Activated CD4-positive, alpha-beta T cell treated with anti-CD3 and anti-CD28 coated beads, Interleukin-2, amount 50 U/mL, for 48 hours (primary cell): ENCODE measurements at places on chromosomes 3 and 15.

GRCh38 chr3:44992555-44993470 is 16.8 kb downstream of the EXOSC7 start:
- no peak for DNase-seq

- DNase-seq = no peak
These were observed 38.8 kb upstream of the ANKRD34C start for GRCh38 chr15:79243723-79244122.

GRCh38 chr3:18425641-18426257 is 610 bp upstream of the SATB1 start:
- DNase-seq = peak; percentile 71

GRCh38 chr3:72766866-72767265 is 81.4 kb downstream of the SHQ1 start:
- DNase-seq = no peak

DNA sequence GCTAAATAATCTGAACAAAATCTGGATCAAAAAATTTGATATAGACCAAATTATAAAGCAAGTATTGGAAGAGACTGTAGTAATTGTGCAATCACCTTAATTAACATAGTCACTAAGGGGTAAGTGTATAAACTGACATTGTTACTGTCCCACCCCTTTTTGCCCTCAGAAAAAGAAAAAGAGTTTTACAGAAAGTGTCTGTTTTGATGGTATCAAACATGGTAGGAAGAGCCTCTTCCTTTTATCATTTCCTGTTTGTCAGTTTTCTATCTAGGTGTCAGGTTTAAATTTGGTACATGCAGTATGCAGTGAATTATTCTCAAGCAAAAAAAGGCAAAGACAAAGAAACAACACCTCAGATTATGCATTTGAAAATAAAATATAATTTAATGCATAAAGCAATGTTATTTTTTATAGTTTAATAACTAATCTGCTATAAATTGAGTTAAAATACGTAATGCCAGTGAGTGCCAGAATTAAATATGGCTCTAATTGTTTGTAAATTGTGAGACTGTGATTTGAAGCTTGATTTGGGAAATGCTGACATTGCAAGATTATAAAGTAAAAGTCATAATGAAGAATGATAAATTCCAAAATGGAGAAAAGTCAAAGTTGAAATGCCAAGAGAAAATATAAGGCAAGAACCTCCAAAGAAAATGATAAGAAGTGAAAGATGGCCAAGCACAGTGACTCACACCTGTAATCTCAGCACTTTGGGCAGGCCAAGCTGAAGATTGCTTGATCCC is 30.3 kb upstream of the CMC1 start:
- no peak for DNase-seq

DNA sequence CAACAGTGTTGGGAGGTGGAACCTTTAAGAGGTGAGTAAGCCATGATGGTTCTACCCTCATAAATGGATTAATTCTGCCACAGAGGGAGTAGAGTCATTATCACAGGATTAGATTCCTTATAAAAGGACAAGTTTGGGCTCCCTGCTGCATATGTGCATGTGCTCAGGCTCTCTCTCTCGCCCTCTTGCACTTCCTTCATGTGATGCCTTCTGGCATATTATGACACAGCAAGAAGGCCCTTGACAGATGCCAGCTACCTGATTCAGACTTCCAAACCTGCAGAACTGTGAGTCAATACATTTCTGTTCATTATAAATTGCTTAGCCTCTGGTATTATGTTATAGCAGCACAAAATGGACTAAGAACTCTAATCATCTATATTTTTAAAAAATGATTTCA is 205.3 kb downstream of the CTNNB1 start:
- DNase-seq = no peak

DNA sequence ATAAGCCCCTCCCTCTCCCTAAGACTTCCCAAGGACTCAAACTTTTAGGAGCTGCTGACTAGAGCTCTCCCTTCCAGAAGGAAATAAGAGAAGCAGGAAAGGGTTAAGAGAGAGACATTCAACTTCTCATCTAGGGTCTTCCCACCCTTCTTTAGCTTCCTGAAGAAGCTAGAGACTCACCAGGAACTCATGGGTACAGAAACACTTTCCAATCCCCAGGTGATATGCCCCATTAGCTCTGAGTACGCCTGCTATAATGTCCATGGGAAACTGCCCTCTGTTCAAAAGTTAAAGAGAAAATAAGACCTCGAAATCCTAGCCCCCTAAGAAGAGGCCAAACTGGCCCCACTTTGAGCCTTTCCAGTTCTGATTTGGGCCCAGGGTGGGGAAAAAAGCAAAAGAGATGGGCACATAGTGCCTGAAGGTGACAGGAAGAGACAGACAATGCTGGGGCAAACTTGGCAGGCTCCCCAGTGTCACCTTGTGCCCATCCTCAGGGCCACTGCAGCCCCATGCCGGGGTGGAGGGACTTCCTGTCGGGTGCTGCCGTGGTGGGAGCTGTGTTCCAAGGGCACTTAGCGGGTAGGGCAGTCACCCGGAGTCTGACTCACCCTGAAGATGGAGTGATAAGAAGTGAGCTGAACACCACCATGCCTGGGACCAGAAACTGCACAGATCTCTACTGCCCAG is 29.5 kb downstream of the CCDC12 start:
- peak; percentile 65 for DNase-seq

DNA sequence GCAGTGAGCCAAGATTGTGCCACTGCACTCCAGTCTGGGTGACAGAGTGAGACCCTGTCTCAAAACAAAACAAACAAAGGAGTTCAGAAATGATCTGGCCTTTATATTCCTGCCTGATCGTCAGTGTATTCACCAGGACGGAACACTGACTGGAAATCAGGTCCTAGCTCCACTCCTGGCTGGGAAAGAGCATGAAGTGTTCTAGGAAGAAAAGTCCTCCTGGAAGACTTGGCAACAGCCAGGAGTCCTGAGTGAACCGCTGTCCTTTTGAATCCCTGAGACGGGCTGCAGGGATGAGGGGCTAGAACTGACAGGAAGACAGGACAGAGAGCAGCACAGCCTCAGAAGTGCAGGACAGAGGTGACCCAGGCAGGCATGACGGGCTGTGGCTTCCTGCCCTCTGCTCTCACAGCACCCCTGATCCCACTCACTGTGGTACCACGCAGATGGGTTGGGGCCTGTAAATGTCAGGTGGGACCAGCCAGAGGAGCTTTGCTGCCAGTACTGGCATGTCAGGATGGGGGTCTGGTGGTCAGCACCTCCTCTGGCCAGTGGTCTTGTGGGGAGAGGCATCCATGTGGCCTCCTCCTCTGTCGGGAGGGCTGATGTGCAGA is 23.5 kb downstream of the FAN1 start:
- DNase-seq = no peak

DNA sequence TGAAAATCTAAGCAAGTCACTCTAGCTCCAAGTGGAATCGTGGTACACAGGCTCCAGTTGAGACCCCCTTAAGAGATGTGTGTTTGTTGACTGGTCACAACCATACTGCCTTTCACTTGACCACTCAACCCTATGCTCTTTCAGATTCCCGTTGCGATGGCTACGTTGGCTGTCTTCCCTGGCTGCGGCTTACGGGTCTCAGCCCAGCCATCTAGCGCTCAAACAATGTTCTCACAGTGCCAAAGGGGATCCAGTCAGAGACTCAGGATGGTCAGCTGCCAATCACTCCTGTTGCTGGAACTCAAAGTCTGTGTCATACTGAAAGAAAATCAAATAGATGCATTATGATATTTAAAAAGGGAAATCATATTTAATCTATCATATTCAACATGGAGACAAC is 237.6 kb downstream of the ITPR1 start:
- no peak for DNase-seq

- DNase-seq = no peak
These were observed 94.5 kb downstream of the FBN1 start for GRCh38 chr15:48550822-48551525.

- no peak for DNase-seq
These were observed 810 bp upstream of the THRB start for GRCh38 chr3:24495326-24495994.

- DNase-seq = no peak
These were observed 3.9 kb downstream of the KCNMB2 start for GRCh38 chr3:178540184-178540583.
